Hindlimb muscle (tissue), 1 donor: ENCODE measurements at places on chromosomes 6 and 20.

- DNase-seq, result no peak
Measured at GRCh38 chr20:31675828-31676608, 38.3 kb downstream of the COX4I2 start.

- DNase-seq, result peak; percentile 7
Measured at GRCh38 chr20:34834459-34834893, 9.0 kb upstream of the NCOA6 start.

- no peak for DNase-seq
Measured at GRCh38 chr20:59779656-59780380, 153.6 kb downstream of the SYCP2 start.

GRCh38 chr20:51531141-51531710, 11.3 kb downstream of the NFATC2 start:
- no peak for DNase-seq

GRCh38 chr20:35562541-35563110, 20.7 kb downstream of the ERGIC3 start:
- DNase-seq, result no peak

- no peak for DNase-seq
Measured at GRCh38 chr6:100392423-100392822, 72.3 kb downstream of the SIM1 start.

DNA sequence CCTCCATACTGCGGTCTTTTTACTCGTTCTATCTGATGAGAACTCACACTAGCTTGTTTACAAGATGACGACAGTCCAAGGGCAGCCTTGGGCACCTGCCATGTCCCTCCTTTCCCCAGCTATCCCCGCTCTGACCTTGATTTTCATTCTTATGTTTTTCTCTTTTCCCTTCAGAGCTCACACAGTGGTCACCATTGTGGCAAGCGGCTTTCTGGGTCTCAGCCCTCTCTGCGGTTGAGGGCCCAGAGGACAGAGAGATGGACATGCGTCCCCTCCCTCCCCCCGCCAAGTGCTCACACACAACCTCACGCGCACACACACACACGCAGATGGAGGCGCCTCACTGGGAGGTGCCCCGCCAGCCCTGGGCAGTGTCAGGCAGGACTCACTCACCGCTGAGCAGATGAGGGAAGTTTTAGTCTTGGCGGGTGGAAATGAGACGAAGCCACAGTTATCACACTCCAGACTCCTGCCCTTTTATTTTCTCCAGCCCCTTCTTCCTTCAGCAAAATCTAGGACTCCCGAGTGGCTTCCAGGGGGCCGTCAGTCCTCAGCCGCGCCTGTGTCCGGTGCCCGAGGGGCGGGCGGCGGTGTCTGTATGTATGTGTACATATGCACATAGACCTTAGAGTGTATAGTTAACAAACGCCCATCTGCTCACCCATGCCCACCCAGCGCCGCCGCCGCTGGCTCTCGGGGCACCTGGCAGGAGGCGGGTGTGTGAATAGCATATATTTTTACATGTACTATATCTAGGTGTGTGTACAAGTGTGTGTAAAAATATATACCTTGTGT, 13.8 kb upstream of the MYL9 start:
- no peak for DNase-seq

DNA sequence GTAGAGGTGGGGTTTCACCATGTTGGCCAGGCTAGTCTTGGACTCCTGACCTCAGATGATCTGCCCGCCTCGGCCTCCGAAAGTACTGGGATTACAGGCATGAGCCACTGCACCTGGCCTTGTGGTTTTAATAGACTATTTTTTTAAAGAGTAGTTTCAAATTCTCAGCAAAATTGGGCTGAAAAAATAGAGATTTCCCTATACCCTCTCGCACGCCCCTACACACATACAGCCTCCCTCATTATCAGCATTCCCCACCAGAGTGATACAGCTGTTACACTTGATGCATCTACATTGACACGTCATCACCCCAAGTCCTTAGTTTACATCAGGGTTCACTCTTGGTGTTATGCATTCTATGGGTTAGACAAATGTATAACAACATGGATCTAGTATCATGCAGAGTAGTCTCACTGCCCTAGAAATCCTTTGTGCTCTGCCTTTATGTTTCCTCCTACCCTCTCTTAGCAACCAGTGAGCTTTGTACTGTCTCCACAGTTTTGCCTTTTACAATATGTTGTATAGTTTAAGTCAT, 103.6 kb downstream of the CDYL start:
- no peak for DNase-seq
